ENCODE measurements at places on chromosomes 1 and 21.

GRCh38 chr1:69911301-69911801 lies 294.0 kb downstream of the LRRC40 start:
- no peak for DNase-seq

DNA sequence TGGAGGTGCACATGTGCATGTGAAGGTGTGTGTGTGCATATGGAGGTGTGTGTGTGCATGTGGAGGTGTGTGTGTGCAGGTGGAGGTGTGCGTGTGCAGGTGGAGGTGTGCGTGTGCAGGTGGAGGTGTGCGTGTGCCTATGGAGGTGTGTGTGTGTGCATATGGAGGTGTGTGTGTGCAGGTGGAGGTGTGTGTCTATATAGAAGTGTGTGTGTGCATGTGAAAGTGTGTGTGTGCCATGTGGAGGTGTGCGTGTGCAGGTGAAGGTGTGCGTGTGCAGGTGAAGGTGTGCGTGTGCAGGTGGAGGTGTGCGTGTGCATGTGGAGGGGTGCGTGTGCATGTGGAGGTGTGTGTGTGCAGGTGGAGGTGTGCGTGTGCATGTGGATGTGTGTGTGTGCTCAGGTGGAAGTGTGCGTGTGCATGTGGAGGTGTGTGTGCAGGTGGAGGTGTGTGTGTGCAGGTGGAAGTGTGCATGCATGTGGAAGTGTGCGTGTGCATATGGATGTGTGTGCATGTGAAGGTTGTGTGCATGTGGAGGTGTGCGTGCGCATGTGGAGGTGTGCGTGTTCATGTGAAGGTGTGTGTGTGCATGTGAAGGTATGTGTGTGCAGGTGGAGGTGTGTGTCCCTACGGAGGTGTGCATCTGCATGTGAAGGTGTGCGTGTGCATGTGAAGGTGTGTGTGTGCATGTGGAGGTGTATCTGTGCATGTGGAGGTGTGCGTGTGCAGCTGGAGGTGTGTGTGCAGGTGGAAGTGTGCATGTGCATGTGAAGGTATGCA lies 13.5 kb downstream of the C1orf74 start:
- no peak for DNase-seq

DNA sequence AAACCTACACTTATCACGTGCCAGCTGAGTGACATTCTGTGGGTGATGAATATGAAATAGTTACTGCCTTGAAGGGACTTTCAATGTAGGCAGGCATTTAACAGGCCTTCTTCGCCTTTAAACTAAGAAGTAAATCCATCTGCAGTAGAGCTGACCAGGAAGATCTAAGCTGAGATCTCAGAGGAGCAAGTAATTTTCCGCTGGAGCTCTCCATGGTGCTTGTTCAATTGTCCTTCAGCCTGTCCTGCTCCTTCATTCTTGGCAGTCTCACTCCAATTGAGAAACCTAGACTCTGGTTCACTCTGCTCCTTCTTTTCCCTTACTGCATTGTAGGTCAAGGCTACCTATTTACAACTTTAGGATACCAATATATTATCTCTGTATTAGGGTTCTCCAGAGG lies 183.5 kb downstream of the HMCN1 start:
- no peak for DNase-seq

DNA sequence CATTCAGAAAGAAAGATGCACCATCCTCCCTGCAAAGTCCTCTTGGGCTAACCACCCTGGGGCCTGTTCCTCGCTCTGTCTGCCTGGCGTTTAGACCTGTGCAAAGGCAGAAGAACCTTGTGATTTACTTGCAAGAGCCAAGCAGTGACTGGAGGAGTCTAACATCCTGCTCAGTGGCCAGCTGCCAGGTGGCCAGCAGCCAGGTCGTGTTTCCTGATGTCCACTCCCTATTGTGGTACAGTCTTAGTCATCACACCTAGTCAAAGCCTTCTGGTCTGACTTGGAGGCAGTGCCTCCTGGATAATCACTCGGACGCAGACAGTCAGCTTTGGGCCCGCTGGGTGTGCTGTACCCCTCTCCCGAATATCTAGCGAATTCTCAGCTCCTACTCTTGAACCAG lies 118.1 kb downstream of the PGBD5 start:
- no peak for DNase-seq

DNA sequence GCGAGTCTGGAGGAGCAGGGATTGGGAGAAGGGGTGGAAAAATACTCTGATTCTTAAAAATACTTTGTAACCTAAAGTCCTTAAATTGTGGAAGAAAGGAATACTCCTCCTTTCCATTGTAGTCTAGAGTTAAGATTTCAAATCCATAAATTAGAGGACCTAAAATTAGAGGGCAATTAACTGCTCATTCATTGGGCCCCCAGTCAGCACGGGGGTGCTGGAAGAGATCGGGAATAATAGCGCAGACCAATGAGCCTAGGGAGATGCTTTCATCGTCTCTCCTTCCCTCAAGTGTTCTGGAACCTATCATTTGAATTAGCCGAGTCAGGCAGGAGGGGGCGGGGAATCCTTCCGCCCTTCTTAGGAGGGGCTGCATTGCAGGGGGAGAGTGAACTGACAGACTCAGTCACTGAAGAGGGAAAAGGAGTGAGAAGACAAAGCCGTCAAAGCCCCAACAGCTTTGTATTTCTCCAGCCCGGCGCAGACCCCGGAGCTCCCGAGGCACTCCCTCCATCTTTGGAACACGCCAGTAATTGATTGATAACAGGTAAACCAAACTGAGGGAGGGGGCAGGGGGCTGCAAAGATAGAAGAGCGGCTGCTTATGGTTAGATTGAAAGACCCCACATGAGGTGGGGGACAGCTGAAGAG lies at the start of gene MLLT11:
Gene MLLT11, plus strand, starts transcription at position 391 of the 650 bp plus-strand sequence. CDS start 6,828 bp downstream, outside the sequence.
- DNase-seq, result no peak

GRCh38 chr1:218495931-218496330 lies 150.8 kb downstream of the TGFB2 start:
- no peak for DNase-seq

DNA sequence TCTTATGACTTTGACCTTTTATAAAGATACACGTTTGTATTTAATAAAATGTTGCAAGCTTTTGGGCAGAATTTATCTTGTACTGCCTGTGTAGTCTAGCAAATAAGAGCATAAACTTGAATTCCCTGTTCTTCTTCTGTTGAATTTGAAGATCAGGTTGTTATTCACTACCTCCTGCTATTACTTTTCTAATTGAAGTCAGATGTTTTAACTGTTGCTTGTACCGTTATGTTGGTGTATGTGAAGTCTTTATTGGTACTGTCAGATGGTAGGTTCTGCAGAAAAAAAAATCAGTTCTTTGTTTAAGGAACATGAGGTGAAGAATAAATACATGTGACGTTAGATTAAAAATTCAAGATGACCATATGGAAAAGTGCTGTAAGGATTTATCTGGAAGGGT lies 69.1 kb downstream of the DYRK1A start:
- DNase-seq, result no peak

GRCh38 chr1:3275471-3276340 lies 178.8 kb upstream of the ARHGEF16 start:
- no peak for DNase-seq

GRCh38 chr21:17784604-17785402 lies 34.4 kb downstream of the C21orf91 start:
- DNase-seq, result no peak

DNA sequence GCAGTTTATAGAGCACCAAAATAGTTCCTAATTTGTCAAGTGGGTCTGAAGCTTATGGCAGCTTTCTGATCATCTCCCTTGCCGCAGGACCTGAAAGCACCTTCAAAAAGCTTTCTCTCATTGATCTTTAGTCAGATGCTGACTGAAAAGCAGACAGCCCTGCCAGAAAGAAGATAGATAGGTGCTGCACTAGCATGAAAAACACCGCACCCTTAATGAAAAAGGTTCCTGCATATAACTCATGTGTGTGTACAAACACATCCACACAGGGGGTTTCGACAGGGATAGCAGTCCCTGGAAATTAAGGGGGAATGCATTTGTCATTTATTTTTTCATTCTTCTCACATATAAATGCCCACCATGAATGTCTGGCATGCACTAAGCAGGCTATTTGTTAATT lies 361.7 kb upstream of the SNX7 start:
- DNase-seq, result no peak

GRCh38 chr1:174623324-174624035 lies 175.7 kb downstream of the GPR52 start:
- no peak for DNase-seq

GRCh38 chr21:44664691-44665090 lies 2.0 kb downstream of the KRTAP12-2 start:
- no peak for DNase-seq

GRCh38 chr1:205144751-205145150 lies 23.0 kb upstream of the RBBP5 start:
- no peak for DNase-seq

DNA sequence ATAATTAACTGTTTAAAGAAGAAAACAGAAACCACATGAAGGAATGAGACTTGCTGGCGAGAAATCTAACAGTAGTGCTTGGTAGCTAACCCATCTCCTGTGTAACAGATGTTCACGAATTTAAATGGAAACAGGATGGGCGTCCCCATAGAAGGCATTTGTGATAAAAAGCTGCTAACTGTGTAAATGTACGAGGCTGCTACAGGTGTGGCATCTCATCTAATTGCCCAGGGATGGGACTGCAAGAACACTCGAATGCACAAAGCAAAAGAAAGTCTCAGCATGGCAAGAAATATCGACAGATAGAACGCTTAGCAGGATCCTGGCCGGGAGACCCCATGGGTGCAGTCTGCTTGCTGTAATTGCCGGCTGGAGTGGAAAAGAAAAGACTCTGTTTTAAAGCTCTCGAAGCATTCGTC lies 112.7 kb downstream of the RUNX1 start:
- no peak for DNase-seq

DNA sequence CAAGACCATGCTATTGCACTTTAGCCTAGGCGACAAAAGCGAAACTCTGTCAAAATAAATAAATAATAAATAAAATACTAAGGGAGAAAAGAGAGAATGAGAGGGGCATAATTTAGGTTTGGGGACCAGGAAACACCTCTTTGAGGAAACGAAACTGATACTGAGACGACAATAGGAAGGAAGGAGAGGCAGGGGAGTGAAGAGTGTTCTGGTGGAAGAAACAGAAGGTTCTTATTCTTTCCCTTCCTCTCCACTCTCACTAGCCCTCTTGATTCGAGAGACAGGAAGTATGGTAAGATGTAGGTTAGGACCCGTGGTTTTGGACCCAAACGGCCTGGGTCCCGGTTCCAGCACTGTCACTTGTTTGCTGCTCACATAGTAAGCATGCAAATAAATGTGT lies 1.6 kb upstream of the NKAIN1 start:
- DNase-seq, result no peak
